ENCODE measurements at places on chromosomes 5 and 9.

DNA sequence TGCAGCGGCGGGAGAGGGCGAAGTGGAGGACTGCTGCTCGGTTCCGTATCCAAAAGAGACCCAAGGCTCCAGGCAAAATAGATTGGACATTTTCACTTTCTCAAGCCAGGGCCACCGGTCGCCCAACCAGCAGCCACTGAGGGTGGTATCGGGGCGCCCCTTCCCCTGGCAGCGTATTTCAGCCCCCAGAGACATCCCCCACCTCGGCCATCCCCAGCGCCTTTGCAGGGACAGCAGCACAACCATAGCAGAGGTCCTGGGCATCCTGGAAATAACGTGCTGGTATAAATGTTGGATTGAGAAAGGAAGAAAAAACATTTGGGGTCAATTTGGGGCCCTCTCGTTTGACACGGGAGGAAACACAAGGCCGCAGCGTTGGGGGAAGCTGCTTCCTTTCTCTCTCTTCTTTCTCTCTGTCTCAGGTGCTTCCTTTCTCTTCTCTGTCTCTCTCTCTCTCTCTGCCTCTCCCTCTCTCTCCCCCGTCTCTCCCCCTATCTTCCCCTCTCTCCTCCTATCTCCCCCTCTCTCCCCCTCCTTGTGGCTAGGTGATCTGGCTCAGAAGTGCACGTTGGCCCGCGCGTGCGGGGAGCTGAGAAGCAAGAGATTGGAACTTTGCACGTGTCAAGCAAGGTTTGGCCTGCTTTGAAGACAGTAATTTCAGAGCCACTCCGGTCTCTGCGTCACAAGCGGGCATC lies 624 bp upstream of the RETREG1 start:
- peak; percentile 61 for DNase-seq

DNA sequence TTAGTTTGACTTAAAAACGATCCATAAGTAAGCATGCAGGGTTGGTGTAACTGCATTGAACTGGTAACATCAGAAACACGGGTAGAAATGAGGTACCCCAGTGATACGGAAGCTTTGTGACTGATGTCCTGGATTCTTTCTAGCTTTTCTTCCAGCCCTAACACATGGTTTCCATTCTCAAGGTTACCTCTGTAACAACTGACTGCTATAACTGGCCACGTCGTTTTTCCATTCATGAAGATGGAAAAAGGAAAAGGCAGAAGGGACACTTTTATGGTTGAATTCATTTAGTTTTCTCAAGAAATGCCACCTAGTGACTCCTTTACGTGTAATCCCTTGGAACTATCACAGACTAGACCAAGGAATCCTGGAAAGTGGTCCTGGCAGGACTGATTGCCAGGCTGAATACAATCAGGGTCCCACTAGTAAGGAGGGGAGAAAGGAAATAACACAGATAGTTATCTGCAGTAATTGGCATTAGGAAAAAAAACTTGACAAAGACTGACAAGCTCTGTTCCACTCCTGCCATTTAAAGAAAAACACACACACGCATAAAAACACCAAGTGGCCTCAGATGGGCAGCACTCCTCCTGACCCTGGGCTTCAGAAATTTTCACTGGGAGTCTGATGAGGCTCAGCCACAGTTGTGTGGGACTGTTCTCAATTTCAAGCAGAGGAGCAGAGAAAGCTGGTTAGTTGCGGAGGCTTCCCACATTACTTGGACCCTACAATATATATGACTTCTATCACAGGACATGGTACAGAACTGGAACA lies 77.5 kb upstream of the ZNF169 start:
- no peak for DNase-seq

- no peak for DNase-seq
These were observed 365.9 kb downstream of the ZSWIM6 start for GRCh38 chr5:61697809-61698558.

DNA sequence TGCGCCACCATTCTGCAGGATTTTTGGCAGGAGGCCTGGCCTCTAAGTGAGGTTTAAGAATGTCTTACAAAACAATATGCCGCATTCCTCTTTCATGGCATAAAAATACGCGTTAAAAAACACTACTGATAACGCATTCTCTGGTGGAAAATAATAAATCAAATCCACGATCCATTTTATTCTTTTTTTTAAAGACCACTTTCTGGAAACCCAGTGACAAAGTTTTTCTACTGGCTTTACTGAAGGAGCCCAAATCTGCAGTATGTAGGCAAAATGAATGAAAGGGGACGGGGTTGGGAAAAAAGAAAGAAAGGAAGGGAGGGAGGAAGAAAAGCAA lies 2.0 kb downstream of the SV2C start:
- no peak for DNase-seq

DNA sequence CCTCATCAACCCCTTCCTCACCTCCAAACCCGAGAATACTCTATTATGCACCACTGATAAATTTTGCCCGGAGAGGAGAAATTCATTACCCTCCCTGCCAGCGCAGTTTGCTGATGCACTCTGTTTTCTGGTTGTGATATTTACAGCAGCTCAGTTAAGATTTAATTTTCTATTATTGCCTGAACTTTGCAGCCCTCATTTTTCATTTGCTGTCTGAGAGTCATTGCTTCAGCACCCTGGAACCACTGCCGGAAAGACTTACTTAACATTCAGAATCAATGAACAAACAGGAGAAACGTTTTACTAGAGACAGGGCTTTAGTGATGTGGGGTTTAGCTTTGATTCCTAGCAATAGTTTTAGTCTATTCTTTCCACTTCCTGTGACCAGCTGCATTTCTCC lies 56.7 kb upstream of the MAMDC2 start:
- no peak for DNase-seq

DNA sequence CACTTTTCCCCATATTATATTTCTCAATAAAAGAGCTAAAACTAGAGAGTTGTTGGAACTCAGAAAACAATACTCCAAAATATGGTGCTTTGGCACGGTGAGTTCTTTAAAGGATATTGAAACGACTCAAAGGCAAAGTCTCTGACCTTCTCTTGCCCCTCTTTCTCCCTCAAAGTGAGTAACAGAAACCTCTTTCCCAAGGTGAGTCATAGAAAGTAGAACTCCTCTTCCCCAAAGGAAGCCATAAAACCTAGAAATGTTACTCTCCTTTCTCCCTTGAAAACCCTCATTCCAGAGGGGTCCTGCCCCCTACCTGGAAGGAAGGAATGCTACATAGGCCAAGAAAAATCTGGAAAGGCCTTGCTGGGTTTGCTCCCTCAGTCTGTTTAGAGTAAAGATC lies 47.5 kb downstream of the RAPGEF6 start:
- DNase-seq: no peak

GRCh38 chr5:158952951-158953350 lies 146.8 kb downstream of the EBF1 start:
- no peak for DNase-seq

DNA sequence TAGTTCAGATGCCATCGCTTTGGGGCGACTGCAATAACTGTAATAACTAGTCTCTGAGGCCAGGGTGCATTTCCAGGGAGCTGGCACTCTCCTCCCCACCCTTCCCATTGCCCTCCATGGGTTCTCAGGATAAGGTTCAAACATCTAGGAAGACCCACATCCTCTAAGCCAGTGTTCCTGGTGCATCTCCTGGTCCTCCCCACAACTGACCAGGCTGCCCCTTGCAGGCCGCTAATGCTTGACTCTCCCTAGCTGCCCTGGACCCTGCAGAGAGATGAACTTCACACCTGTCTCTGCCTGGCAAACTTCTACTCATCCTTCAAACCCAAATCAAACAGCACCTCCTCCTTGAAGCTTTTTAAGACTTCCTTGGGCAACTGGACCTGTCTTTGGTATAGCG lies 15.9 kb downstream of the CCNJL start:
- DNase-seq: no peak

- DNase-seq: peak; percentile 15
These were observed 795 bp downstream of the CNOT8 start for GRCh38 chr5:154858972-154859871.

- DNase-seq: no peak
These were observed 13.3 kb upstream of the RNF130 start for GRCh38 chr5:180084638-180085561.

DNA sequence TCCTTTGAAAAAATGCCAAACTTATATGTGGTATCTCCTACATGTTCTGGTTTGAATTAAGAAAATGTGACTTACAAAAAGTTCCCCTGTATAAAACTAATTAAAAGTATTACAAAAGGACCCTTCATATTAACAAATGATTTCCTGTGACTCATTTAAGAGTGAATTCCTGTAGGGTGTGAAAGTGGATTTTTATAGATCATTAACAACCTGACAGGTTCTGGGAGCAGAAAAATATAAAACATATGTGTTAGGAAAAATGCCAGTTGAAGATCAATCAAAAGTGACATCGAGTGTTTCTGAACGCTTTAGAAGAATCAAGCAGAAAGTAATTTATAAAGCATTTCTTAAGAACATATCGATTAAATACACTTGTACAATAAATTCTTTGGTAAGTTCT lies 35.5 kb downstream of the CAMK4 start:
- DNase-seq: no peak

DNA sequence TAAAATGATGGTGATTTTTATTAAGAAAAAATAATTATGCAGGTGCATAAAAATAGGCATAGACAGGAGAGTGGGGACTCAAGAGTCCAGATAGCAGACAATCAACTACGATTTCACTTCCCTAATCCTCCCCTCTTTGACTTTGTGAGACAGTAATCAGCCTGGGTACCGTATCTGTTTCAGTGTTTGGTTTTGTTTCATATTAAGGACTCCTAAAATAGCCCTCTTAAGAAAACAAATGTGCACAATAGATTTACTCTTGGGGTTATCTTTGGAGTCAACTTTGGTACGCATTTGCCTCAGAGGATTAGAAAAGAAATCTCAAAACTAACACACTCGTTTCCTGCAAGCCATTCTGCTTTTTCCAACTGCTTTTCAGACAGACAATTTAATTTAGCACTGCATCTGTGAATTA lies 96.3 kb downstream of the ZNF608 start:
- no peak for DNase-seq
